ENCODE measurements at places on chromosomes 5 and 9.

DNA sequence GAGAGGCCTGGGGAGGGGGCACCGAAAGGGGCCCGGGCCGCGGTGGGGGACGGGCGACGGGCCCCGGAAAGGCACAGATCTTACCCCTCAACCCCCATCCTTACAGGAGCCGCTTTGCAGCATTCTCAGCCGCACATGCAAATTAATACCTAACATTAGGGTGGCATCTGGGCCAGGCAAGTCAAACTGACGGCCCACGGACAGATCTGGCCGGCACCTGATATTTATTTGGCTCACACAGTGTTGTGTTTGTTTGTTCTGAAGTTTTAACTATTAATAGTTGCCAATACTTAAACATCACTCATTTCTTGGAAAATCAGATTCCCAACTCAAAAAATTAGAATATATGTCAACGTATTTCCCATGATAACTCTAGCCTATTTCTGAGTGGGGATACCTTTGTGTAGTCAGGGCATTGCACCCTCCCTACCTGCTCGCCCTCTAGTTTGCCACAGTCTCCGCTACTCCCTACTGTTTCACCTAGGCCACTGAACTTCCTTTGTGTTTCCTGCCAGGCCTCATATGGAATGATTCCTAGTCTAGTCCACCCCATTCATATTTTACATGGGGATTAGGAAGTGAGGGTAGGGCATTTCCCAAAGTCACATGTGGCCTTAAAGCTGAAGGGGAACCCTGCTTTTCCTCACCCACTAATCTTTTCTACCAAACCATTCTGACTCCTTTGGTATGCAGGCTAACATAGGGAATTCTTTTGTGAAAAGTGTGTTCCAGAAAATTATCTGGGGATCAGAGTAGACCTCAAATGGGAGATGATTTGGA is 71.9 kb upstream of the LARP1 start:
- no peak for DNase-seq

GRCh38 chr9:76699971-76700370 is 64.3 kb upstream of the PCA3 start:
- DNase-seq = no peak

DNA sequence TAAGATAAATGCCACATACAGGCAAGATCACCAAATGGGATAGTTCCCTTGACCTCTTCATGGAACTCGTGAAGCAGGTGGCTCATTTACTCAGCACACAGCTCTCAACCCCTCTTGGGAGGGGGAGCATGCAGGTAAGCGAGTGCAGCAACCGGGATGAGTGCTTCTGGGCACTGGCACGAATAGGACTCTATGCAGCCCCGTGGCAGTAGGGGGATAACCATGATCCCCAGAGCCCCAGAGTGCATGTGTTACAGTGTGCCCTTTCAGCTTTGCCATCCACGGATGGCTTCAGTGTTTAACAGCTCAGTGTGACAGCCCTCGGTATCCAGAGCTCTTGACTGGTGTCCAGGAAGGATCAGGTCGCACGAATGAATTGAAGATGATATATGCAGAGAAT is 1187.1 kb downstream of the CDH9 start:
- no peak for DNase-seq

GRCh38 chr5:36688722-36689121 is 82.3 kb downstream of the SLC1A3 start:
- no peak for DNase-seq

GRCh38 chr5:160020266-160020770 is 11.4 kb downstream of the TTC1 start:
- no peak for DNase-seq

GRCh38 chr9:28539434-28540070 is 966.3 kb upstream of the C9orf72 start:
- DNase-seq = no peak

DNA sequence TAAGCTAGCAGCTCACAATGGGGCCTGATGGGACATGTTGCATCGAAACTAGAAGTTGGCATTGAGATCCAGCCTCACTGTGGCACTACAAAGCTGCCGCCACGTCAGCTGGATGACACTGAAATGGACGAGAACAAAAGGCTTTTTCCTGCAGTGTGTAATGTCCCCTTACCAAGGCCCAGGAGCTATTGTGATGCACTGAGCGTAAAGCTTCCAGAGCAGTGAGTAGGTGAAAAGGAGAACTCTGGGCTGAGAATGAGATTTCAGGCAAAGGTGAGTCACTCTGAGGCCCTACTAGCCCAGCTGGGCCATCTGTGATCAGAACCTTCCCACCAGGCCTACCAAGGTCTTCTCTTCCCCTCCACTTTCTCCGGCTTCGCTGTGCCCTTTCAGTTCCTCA is 528.1 kb upstream of the KLF4 start:
- DNase-seq = no peak

DNA sequence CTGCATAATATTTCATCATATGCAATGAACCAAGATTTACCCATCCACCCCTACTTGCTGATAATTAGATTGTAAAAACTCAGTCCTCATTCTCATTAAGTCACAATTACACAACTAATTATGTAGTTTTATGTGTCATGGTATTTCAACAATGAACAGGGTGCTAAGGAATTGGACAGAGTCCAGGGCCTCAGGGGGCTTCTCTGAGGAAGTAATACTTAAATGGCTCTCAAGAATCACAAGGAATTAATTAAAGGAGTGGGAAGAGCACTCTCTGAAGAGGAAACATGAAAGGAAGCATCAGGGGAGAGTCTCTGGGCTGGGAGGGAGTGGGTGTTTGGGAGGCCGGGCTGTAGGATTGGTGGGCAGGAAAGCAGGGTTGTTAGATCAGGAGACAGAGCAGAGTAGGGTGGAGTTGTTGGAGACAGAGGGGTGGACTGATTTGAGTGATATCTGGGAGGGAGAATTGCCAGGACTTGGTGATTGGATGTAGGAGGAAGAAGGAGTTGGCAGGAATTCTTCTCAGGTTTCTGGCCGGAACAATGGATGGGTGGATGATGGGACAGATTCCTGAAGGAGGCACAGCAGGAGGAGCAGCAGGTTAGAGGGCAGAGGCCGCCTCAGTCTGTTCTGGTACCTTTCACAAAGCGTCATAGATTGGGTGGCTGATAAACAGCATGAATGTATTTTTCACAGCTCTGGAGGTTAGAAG is 23.0 kb upstream of the NSG2 start:
- no peak for DNase-seq

DNA sequence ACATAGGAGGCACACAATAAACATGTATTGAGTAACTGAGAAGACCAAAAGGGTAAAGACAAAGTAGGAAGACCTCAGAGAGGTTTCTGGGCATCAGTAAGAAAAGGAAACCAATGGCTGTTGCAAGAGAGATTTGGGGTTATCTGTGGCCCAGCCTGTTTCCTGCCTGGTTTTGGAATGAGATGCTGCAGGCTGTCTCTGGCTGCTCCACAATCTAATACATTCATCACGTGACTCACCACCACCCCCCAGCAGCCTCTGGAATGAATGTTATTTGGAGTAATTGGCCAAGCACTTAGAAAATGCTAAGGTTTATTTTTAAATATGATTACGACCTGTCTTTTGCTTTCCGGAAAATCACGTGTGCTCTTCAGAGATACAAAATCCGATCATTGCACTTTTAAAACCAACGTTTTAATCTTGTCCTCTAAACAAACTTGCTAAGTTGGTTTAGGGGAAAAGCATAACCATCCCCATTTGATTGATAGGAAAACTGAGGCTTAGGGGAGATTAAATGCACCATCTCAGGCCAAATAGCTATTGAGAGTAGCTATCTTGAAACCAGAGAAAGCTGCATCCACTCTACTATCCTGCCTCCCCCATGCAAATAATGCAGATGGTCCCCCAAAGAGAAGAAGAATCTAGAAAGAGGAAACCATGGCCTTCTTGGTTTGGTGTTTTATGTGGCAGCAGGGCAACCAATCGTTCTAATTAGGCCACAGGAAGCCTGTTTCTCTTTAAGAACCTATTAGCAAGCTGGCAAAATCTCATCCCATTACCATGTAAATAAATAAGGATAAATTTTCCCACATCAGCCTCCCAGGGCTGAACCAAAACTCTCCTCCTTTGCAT is 151.8 kb upstream of the ADRA1B start:
- DNase-seq = no peak

- DNase-seq = no peak
Measured at GRCh38 chr9:136404801-136405136, 4.8 kb upstream of the SNAPC4 start.
